ENCODE measurements at places on chromosomes 11 and 22.

DNA sequence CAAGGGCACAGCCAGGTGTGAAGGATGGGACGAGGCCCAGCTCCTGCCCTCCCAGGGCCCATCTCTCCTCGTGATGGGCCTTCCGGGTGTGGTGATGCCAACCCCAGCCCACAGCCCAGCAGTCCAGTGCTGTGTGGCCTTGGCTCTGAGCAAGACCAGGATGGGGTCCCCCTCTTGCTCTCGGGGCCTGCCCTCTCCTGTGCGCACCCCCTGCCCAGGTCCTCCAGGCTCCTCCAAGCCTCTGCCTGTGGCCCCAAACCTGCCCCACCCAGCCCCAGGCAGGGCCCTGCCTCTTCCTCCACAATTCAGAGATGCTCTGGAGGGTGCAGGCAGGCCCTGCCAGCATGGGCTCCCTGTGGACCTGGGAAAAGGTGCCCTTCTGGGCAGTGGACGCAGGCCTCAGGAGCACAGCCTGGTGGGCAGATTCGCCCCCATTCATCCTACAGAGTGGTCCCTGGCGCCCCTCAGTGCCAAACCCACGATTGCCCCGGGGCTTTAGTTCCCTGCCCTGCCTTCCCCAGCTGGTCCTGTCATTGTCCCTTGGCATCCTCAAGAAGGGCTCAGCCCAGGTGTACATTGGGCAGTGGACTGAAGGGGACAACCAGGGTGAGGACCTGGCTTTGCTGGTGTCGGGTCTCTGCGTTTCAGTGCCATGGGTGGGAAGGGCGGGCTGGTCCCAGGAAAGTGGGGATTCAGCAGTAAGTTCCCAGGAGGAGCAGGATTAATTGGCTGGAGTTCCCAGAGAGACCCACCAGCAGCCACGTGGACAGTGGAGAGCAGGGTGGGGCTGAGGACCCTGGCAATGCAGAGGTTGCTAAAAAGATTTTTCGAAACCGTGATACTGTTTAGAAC is 19.8 kb downstream of the EIF1AD start:
- no peak for DNase-seq

GRCh38 chr11:95698676-95699557 is 90.7 kb downstream of the FAM76B start:
- DNase-seq = no peak

- DNase-seq = no peak
Observed at GRCh38 chr11:73028611-73029010, 113.5 kb downstream of the FCHSD2 start.

DNA sequence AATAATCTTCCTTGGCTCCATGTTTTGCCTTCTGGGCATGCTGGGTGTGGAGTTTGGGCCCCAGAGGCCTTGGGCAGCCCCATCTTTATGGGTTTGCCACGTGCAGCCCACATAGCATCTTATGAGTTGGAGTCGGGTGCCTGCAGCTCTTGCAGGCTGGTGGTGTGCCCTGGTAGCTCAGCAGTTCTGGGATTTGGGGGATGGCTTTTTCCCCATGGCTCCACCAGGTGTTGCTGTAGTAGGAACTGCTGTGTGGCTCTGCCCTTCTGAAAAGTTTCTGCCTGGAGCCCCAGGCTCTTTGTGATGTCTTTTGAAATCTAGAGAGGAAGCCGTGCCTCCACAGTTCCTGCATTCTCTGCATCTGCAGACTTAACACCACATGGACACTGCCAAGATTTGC is 16.8 kb downstream of the EED start:
- DNase-seq = no peak

- no peak for DNase-seq
Observed at GRCh38 chr11:22082178-22082577, 110.7 kb upstream of the ANO5 start.

- DNase-seq = peak; percentile 85
Observed at GRCh38 chr22:36398601-36399471, 11.1 kb upstream of the MYH9 start.
